ENCODE measurements at places on chromosomes 13 and 19.

DNA sequence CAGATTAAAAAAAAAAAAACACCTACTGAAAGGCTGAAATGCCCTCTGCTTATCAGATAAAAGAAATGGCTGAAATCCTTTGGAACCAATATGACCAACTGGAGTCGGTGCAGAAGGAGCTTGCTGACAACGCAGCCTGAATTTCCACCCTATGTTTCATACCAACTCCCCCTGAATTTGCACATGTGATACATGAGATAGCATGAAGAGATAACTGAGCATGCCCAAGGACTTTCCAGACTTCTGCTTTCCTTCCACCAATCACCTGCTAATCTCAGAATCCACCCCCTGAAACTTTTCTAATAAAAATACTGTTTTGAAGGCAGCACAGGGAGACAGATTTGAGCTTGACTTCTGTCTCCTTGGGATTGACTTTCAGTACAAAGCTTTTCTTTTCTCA lies 32.2 kb upstream of the WDFY2 start:
- DNase-seq, result peak; percentile 91

DNA sequence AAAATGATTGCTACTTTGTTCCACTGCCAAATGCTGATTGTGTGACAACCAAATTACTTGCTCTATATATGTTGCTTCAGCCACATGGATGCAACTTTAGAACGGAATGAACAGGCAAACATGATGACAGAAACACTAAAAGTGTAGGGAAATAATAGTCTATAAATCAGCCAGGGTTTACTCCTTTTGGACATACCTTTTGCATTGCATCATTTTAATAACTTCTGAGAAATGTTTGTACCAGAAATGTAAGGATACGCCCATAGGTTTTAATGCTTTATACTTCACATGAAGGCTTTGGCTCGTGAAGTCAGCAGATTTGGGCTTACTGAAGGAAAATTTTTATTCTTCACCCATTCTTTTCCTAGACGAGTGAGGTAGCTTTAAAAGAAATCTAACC lies 141.0 kb downstream of the POSTN start:
- DNase-seq, result no peak

GRCh38 chr19:49469828-49470614 lies 4.0 kb upstream of the FLT3LG start:
- DNase-seq, result peak; percentile 91

GRCh38 chr19:30063650-30064347 lies 121.8 kb downstream of the URI1 start:
- no peak for DNase-seq

- DNase-seq, result no peak
Observed at GRCh38 chr13:113146750-113147149, 11.7 kb upstream of the PROZ start.

GRCh38 chr19:38455031-38455430 lies 21.5 kb downstream of the RYR1 start:
- peak; percentile 22 for DNase-seq

GRCh38 chr13:99135591-99135990 lies 65.1 kb upstream of the UBAC2 start:
- no peak for DNase-seq

DNA sequence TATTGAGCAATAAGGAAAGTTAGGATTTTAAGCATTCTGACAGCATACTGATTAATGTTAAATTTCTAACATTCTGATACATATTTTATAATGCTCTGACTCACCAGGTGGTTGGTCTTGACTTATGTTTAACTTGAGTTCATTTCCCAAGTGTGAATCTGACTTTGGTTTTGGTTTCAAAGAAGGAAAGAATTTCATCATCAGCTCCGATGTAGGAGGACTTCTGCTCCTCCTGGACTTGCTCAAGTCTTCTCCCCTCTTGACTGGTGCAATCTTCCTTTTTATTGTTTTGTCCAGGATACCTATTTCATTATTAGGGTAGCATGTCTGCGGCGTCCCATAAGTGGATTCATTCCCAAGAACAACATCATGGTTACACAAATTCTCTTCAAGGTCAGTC lies 141.3 kb downstream of the RNF17 start:
- DNase-seq, result peak; percentile 73

- DNase-seq, result no peak
Observed at GRCh38 chr13:62687732-62688131, 1272.1 kb upstream of the PCDH20 start.

DNA sequence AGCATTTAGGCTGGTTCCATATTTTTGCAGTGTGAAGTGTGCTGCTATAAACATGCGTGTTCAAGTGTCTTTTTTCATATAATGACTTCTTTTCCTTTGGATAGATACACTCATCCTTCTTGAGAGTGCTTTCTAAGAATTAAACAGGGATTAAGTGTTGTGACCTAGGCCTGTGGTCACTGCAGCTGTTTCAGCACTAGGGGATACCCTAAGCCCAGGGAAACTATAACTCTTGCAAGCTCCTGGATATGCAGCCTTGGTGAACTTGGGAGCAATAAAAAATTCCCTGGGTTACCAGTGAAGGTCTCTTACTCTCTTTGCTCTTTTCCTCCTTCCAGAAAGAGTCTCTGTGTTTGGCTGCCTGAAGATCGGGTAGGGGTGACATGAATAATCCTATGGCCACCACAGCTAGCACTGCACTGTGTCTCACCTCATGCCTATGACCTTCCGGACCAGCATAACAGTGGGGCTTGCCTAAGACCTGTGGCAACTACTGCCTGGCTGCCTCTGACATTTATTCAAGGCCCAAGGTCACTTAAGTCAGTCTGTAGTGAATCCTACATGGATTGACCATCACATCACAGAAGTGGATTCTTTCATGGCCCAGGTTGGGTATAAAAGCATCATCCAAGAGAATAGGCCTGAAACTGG lies 799.7 kb downstream of the DACH1 start:
- no peak for DNase-seq

DNA sequence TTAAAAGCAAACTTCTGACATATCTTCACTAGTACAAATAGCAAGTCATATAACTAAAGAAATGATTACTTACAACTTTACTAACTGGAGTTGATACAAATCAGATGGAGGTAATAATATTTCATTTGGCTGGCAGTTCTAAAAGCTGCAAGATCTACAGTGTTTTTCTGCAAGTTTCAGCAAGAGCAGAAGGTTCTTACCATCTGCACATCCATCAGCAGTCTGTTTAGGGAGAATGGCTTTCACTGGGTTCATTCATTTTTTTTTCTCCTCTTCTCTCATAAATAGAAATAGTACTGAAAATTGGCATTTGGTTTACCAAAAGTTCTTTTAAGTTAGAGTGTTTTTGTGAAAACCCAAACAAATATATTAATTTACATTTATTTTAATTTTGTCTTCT lies 3.1 kb upstream of the SHISA2 start:
- DNase-seq, result no peak

DNA sequence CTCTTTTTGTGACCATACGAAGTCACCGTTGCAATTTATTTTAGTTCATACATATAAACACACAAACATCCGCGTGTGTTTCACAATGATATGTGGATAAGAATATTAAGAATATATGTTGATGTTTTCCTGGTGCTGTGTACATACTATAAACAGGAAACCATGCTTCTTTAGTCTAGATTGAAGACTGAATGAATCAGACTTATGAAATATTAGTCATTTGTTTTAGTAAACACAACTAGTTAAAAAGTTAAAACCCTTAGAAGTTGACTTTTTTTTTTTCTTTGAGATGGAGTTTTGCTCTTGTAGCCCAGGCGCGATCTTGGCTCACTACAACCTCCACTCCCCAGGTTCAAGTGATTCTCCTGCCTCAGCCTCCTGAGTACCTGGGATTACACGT lies 257.7 kb downstream of the DACH1 start:
- DNase-seq, result no peak

DNA sequence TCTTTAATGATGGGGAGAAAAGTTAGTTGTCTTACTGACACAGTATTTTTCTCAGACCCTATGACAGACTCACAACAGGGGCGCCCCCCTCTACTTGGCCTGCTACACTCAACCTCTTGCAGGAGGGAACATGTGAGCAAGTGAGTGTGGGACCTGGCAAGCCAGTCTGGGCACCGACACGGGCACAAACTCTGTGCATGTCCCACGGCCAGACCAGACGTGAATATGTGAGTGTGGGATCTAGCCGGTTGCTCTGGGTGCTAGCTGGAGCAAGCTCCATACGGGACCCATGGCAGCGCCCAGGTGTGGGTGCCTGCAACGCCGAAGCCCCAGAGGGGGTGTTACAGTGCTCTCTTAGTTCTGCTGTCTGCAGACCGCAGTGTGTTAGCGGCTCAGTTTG lies 1437.3 kb upstream of the MIR17HG start:
- DNase-seq, result no peak

DNA sequence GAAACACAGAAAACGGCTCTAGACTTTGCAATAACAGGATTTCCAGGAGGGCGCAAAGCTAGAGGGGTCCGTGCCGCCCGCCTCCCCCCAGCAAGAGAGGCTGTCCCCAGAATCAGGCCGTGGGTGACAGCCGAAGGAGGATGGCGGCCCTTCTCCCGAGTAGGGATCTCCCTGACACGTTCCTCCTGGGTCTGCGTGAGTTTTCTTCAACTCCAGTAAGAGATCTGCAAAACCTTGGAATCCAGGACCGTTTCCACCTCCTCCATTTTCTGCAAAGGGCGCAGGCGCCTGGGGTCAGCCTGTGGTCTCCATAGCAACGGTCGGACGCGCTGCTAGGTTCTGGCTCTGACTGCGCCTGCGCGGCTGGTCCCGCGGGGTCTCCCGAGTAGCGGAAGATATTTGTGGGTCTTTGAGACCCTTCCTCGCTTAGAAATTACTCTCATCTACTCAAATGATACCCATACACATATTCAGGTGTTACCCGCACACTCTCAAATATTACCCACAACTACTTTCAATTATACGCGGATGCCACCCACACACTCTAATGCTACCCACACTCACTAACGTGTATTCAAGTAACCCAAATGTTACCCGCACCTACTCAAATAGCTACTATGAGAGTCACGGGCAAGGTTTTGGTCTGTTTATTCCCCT lies 2.1 kb downstream of the PNMA8C start:
- DNase-seq, result peak; percentile 53

- no peak for DNase-seq
Observed at GRCh38 chr19:32977280-32977679, 5.2 kb downstream of the FAAP24 start.

DNA sequence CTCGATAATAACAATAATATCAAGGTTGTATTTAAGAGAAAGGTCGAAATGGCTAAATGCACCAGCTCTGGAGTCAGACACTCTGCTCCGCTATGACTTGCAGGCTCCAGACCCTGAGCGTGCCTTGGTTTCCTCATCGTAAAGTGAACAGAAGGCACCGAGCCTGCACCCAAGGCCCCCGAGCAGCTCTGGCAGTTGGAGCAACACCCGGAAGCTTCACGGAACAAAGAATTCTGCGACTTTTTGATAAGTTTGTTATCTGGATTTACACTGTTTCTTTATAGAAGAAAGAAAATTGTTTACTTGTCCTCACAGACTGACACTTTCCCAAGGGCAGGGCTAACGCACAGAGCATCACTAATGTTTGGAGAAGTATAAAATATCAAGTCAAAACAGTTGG lies 4.4 kb downstream of the GRTP1 start:
- no peak for DNase-seq

DNA sequence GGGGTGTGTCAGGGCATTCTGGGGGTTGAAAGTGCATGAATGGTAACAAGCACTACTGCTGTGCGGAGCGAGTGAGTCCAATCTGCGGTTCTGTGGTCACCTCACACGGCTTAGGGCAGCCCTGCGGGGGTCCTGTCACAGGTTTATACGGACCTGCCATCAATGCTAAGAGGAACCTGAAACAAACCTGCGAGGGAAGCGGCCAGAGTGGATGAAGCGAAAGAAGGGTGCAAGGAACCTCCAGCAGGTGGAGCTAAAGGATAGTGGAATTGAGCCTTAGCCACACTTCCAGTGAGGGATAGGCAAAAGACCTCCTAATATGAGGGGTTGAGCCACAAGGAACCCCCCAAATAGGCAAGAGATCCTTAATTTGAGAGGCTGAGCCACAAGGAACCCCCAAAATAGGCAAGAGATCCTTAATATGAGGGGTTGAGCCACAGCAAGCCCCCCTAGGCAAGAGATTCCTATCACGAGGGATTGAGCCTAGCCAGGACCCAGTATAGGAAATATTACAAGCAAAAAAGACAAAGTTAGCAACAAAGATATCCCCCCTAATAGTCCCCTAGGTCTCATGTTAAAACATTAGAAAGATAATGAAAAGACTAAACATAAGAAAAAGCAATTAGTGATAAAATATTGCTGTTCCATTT lies 6.3 kb upstream of the ZNF69 start:
- DNase-seq, result peak; percentile 80

DNA sequence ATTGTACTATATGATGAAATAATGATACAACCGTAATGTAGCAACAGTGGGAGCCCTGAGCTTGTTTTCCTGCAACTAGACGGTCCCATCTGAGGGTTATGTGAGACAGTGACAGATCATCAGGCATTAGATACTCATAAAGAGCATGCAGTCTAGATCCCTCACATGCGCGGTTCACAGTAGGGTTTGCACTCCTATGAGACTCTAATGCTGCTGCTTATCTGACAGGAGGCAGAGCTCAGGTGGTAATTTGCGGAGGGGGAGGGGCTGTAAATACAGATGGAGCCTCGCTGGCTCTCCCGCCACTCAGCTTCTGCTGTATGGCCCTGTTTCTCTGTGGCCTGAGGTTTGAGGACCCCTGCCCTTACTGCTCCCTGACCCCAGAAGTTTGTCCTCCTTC lies 13.7 kb downstream of the EPHX3 start:
- no peak for DNase-seq

DNA sequence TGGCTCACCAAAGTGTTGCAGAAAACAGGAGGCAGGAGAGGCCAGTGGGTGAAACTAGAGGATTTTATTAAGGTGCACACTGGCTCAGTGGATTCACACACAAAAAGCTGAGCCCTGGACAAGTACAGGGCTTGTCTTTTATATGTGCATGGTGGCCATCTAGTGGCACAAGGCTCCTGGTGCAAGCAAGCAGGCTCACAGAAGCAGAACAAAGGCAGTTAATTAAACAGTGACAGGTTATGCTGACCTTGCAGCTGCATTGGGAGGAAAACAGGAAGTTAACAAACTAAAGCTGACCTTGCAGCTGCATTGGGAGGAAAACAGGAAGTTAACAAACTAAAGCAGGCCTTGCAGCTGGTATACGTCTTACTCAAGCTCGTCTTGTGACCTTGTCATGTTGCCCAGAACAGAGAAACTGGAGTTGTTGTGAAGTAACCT lies 65.3 kb upstream of the ZNF681 start:
- DNase-seq, result peak; percentile 19

GRCh38 chr19:1264801-1265614 lies 4.1 kb upstream of the CIRBP start:
- peak; percentile 76 for DNase-seq

- DNase-seq, result no peak
Observed at GRCh38 chr13:93505104-93505952, 278.7 kb downstream of the GPC6 start.

- no peak for DNase-seq
Observed at GRCh38 chr13:113417008-113417751, 36.1 kb downstream of the ADPRHL1 start.
